ENCODE measurements at places on chromosomes 7 and 10. TPM values are rescaled to one million over a fixed set of nuclear protein-coding genes. Genes with fewer than 3 reads are reported as not detected.

DNA sequence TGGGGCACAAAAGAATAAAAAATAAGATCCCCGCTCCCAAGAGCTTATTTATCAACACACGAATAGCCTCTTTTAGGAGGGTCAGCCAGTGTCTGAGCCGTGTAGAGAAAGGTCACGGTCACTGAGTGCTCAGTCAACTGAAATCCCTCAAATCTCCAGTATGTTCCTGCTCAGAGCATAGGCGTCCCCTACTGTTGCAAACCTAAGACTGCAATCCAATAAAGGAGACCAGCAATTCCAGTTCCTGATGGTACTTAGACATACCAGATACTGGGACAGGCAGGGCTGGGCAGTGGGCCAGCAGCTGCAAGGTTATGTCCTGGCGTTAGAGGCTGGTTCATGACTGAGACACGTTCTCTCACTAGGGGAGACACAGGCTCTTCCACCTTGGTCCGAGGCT, 93.6 kb downstream of the CACNB2 start:
- no peak for DNase-seq

DNA sequence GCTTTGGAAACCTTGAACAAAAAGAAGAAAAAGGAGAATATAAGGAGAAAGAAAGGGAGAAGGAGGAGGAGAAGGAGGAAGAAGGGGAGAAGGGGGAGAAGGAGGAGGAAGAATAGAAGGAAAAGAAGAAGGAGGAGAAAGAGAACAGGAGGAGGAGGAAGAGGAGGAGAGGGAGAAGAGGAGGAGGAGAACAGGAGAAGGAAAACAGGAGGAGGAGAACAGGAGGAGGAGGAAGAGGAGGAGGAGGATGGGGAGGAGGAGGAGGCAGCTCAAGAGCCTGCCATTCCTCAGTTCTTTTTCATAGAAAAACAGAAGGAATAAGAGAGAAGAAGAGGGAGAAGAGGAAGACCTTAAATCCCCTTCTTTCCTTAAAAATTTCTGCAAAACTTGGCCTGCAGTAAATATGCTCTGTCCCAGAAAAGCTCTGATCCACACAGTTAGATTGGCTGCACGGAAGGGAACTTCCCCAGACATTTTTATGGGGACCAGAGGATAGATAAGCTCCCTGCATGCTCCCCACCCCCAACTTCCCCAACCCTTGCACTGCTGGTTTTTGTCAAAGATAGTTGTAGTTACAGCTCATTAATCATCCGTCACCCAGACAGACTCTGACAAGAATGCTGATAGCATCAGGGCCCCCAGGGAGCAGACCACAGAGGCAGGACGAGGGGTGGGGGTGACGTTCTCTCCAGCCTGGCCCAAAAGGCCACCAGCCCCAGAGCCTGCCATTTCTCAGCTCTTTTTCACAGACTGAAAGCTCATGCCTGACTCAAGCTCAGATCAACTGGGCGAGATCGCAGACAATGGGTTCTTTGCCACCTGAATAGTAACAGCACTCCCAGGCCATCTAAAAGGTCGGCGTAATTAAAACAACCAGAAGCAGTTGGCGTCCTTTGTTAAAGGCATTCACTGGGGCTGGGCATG, 34.5 kb upstream of the LYZL1 start:
- peak; percentile 17 for DNase-seq

DNA sequence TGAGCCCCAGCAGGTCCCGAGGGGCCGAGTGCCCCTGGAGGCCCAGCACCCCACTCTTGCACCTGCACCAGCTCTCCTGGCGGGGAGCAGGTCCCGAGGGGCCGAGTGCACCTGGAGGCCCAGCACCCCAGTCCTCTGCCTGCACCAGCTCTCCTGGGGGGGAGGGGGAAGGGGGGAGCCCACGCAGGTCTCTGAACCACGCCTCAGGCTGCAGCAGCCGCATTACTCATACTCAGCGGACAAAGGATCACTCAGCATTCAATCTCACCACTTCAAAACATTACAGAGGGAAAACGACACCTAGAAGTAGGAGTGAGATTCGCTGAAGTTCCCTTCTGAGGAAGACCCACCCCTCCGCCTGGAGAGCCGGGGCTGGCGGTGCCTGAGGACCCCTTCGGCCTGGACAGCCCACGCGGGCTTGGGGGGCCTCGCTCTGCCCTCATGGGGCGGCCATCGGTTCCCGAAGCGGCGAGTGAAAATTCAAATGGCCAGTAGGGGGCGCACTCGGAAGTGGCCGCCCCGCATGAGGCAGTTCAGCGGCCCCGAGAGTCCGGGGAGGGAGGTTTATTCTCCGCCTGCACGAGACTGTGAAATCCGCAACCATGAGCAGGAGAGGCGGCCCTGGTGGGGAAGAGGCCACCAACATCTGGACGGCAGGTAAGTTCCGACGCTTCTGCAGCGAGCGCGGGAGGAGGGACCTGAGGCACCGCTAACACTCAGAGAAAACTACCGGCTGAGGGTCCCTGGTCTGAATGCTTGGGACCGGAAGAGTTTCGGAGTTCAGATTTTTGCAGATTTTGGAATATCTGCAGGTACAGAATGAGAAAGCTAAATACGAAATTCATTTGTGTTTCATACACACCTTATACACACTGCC, 1.1 kb upstream of the GPER1 start:
- peak; percentile 92 for DNase-seq

GRCh38 chr10:29313071-29313470, 24.2 kb downstream of the LYZL1 start:
- DNase-seq: no peak

DNA sequence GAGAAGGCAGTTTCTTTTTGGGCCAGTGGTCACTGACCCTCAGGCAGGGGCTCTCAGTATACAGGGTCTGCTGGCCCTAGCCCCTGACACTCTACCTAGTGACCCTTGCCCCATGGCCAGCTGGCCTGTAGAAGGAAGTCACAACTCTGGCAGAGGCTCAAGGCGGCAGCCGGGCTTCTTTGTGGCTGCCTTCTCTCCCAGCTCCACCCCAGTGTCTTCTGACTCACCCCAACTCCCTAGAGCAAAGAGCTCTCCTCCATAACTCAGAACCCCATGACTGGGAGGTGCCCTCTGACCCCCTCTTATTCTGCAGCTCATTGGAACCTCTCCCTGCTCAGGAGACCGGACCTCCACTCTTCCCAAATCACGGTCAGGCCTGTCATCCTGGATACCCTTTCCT, 358.2 kb downstream of the FGFR2 start:
- no peak for DNase-seq

DNA sequence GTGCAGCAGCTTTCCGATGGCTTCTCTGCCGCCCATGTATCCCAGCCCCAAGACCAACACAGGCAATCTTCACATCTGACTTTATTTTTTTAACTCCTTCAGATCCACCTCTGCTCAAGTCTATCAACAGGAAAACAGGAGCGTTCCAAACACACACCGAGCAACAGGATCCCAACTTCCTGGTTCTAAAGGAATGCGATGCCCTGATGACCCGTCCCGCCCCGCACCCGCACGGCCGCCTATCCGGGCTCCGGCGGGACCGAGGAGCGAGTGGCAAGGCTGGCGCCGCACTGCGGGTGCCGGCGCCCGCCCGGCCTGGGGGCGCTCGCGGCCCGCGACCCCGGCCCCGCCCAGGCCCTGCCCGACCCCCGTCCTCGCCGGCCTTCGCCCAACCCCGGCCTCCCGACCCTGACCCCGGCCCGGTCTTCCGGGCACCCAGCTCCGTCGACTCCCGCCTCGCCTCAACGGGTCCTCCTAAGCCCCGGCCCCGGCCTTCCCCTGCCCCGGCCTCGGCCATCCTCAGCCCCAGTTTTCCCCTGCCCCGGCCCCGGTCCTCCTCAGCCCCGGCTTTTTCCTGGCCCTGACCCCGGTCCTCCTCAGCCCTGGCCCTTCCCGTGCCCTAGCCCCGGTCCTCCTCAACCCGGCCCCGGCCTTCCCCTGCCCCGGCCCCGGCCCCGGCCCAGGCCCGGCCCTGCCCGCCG, 730 bp downstream of the LARP4B start:
- DNase-seq: peak; percentile 56

- peak; percentile 50 for DNase-seq
These were observed 9.4 kb downstream of the CLDN12 start for GRCh38 chr7:90412458-90413184.

GRCh38 chr7:131222171-131222570, 105.5 kb upstream of the MKLN1 start:
- DNase-seq: no peak

GRCh38 chr7:116522247-116522646, 2.6 kb upstream of the CAV1 start:
- DNase-seq: peak; percentile 80

Gene CHPF2
- 29.6 TPM for polyA plus RNA-seq

Gene DENND10
- polyA plus RNA-seq: 49.7 TPM

Gene NUDCD3
- polyA plus RNA-seq: 44.3 TPM

Gene MRLN
- not detected for polyA plus RNA-seq
